NCI-H187 treated with DMSO at 0.1 percent for 48 hours (cell line): ENCODE measurements at places on chromosomes 6 and 20.

DNA sequence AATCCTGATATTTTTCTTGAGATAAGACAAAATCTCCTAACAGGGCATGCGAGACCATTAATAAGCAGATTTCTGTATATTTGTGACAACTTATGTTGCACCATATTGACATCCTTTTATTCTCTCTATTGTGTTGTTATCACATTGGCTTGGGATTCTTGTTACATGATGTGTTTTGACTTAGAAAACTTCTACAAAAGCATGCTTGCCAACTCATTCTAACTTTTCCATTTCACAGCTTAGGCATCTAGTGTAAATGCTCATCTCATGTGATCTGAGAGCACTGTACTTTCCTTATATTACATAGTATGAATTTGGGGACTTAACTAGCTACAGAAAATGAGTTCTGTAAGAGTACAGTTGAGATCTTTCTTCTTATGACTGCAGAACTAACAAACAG lies 1040.7 kb upstream of the ADGRB3 start:
- no peak for DNase-seq

GRCh38 chr6:72740135-72740534 lies 118.3 kb downstream of the KCNQ5 start:
- no peak for DNase-seq

GRCh38 chr20:60403105-60403741 lies 445.0 kb downstream of the CDH26 start:
- no peak for DNase-seq

DNA sequence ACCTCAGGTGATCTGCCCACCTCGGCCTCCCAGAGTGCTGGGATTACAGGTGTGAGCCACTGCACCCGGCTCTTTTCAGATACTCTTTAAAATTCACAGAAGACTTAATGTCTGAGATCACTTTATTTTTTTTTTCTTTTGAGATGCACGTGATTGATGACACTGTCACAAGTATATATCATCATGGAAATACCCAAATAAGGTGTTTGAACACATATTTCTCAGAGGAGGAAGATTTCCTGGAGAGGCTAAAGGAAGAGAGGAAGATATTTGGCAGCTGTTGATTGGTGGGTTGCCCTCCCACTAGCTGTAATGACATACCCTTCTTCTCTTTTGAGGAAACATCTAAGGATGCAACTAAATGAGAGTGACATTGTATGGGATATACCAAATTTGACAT lies 225.9 kb upstream of the CITED2 start:
- no peak for DNase-seq

GRCh38 chr6:106608080-106608668 lies 21.1 kb downstream of the RTN4IP1 start:
- DNase-seq: peak; percentile 38

DNA sequence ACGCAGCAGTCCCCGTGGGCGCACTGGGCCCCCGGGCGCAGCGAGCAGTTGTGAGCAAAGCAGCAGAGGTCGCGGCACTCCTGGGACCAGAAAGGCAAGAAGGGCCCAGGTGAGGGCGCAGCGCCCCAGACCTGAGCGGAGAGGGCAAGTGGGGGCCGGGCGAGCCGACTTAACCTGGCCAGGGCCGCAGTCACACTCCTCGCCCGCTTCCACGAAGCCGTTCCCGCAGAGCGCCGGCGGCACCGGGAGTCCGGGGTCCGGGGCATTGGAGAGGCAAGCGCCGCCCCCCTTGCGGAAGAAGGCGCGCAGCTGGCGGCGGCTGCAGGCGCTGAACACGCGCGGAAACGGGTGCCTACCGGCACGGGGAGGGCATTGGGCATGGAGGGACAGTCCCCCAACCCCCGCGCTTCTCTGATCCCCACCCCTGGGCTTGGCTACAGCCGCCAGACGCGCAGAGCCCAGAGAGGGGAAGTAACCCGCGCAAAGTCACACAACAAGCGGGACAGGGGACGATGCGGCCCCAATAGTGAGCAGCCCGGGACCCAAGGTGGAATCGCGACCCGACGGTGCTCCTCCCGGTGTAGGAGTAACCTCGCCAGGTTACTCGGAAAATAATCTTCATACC lies 9.2 kb downstream of the ADAM33 start:
- no peak for DNase-seq

DNA sequence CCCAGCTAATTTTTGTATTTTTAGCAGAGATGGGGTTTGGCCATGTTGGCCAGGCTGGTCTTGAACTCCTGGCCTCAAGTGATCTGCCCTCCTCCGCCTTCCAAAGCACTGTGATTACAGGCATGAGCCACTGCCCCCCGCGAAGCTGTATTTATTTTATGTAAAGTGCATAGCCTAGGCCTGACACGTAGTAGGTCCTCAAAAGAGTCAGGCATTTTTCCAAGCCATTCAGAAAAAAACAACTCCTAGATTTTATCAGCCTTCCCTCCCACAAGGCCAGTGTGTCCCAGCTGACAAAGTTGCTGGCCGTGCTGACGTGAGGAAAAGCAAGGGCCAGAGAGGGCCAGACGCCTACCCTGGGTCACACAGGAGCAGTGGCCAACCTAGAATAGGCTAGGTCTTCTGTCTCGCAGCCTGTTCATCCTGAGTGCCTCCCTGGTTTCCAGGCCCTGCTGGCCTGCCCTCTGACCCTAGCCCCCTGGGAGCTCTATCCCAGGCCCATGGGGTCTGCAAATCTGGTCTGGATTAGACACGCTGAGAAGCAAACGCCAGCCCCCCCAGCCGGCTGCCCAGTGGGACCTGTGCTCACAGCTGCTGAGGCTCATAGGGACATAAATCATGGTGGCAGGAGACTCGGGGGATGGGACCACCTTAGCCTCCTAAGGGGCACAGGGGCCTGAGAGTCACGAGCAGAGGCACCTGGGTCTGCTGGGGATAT lies 11.8 kb downstream of the TCF15 start:
- no peak for DNase-seq

- DNase-seq: no peak
Measured at GRCh38 chr6:52555518-52556233, 21.2 kb downstream of the TRAM2 start.

DNA sequence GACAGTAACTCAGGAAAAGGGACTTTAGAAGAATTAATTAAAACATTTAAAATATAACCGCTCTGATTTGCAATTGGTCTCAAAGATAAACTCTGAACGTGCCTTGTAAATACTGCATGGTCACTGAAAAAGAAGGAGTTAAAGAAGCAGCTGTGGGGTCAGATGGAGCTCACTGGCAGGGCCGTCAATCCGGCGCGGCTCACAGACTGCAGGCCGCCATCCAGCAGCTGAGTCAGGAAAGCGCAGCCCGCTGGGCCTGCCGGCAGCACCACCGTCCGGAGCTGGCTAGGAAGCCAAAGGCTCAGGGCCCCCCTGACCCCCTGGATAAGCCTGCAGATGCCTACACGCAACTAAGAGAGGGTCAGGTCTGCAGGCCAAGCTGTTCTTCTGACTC lies 54.2 kb upstream of the FRMD1 start:
- no peak for DNase-seq

DNA sequence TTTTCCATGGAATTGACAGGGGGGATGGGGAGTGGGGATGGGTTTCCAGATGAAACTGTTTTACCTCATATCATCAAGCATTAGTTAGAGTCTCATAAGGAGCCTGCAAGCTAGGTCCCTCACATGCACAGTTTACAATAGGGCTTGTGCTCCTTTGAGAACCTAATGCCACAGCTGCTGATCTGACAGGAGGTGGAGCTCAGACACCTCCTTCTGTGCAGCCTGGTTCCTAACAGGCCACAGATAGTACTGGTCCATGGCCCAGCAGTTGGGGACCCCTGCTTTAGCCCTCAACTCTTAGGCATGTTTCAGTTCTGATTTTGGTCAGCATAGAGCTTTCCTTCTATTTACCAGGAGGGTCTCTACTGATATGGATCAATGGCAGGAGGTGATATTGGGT lies 251.6 kb downstream of the LAMA2 start:
- no peak for DNase-seq

GRCh38 chr6:157813191-157813590 lies 9.9 kb upstream of the SNX9 start:
- DNase-seq: no peak

DNA sequence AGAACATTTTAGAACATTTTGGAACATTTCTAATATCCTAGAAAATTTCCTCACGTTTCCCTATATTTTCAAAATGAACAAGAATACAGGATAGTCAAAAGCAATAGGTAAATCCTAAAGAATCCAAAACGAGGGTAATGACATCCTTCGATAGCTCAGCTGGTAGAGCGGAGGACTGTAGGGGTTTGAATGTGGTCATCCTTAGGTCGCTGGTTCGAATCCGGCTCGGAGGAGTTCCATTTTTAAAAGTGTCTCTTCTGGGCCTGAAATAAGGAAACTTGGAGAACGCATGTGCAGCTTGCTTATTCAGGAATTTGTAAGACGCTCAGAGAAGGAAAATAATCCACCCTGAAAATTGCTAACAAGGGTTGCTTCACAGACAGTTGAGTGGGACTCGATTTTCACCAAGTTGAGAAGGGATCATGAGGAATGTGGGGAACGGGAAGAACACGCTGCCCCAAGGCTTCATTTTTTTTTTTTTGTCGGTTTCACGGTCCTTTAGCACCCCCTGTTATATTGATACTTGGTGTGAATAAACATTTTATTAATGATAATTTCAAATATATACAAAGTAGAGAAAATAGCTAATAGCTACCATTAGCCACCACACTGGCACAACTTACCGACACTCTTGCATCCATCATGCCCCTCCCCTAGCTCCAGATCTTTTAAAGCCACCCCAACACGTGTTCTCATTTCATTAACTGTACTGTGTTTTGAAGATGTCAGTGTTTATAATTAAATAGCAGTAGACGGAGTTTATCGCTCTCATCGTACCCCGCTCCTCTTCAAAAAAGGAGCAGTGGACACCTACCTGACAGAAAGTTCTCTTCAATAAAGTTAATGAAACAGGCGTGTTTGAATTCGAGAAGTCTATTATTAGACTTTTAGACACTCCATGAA lies 1.8 kb upstream of the ABT1 start:
- DNase-seq: no peak

DNA sequence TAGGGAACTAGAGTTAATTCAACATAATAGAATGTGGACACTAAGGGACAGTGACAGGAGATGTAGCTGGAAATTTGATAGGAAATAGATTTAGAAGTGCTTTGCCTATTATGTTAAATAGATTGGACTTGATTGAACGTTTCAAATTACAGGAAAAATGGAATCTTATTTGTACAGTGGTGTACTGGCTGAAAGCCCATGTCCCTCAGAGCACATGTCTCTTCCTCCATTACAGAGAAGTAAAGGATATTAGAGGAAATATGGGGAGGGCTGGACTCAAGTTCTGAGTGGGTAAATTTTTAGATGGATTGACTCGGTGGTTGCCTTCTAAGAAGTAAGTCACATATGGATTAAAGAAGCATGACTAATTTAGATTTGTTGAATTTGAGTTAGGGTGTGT lies 11.4 kb downstream of the PKIB start:
- no peak for DNase-seq

DNA sequence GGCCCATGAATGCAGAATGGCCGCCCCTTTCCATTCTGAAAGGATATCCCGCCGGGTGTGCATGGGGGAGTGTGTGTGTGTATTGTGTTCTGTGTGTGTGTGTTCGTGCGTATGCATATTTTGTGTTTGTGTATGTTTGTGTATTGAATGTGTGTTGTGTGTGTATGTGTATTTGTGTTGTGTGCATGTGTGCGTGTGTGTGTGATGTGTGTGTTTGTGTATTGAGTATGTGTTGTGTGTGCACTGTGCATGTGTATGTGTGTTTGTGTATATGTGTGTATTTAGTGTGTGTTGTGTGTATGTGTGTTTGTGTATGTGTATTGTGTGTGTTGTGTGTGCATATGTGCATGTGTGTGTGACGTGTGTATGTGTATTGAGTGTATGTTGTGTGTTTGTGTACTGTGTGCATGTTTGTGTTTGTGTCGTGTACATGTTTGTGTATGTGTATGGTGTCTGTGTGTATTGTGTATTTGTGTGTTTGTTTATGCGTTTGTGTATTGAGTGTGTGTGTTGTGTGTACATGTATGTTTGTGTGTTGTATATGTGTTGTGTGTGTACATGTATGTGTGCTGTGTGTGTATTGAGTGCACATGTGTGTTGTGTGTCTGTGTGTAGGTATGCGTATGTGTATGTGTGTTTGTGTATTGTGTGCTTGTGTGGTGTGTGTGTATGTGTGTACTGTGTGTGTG lies 226.3 kb downstream of the TAF4 start:
- no peak for DNase-seq

- no peak for DNase-seq
Measured at GRCh38 chr6:11324453-11325015, 92.1 kb upstream of the NEDD9 start.

DNA sequence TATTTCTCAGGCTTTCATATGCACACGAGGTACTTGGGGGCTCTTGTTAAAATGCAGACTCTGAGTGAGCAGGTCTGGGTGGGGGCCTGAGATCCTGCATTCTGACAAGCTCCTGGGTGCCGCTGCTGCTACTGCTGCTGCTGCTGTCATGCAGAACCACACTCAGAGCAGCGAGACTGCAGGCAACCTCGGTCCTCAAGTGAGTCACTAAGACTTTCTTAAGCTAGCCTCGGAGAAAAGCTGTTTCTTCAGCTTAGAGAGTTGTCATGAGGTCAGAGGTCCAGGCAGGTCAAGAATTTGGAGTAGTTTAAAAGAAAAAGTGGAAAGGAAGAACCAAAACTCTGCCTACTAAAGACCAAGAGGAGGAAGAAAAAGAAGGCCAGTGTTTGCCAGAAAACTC lies 92.9 kb downstream of the SPTLC3 start:
- DNase-seq: no peak

DNA sequence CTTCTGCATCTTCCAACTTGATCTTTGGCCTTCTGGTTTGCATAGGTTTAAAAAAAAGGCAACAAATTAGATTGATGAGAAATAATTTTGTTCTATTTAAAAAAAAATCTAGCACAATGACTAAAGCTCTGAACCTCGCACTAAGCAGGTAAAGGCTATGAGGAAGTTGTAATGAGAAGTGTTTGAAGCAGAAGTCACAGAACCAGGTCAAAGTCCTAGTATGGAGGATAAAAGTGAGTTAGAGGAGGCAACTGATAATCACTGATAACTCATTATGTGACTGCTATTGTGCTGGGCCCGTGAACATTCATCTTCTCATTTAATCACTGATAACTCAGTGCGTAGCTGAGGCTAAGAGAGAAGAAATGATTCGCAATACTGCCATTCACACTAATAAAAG lies 46.1 kb upstream of the GFRAL start:
- DNase-seq: no peak

- DNase-seq: no peak
Measured at GRCh38 chr6:37218061-37218460, 39.5 kb upstream of the TBC1D22B start.

GRCh38 chr6:166672624-166673206 lies 45.7 kb upstream of the RPS6KA2 start:
- no peak for DNase-seq

- no peak for DNase-seq
Measured at GRCh38 chr6:102520966-102521365, 1127.5 kb downstream of the GRIK2 start.

DNA sequence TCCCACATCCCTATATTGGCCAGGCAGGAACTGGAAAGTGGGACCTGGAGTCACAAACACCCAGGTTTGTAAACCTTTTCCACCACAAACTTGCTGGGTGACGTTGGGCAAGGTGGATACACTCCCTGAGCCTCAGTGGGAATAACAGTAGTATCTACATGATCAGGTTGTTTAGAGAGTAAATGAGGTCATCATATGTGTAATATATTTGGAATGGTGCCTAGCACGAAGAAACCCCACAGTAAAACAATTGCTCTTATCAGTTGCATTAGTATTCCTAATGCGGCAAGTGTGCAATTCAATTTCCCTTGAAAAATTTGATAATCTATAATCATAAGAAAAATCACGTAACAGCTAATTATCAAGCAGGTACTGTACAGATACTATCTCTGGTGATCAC lies 51.9 kb downstream of the HIVEP2 start:
- no peak for DNase-seq
